ENCODE measurements at places on chromosomes 1 and 21.

DNA sequence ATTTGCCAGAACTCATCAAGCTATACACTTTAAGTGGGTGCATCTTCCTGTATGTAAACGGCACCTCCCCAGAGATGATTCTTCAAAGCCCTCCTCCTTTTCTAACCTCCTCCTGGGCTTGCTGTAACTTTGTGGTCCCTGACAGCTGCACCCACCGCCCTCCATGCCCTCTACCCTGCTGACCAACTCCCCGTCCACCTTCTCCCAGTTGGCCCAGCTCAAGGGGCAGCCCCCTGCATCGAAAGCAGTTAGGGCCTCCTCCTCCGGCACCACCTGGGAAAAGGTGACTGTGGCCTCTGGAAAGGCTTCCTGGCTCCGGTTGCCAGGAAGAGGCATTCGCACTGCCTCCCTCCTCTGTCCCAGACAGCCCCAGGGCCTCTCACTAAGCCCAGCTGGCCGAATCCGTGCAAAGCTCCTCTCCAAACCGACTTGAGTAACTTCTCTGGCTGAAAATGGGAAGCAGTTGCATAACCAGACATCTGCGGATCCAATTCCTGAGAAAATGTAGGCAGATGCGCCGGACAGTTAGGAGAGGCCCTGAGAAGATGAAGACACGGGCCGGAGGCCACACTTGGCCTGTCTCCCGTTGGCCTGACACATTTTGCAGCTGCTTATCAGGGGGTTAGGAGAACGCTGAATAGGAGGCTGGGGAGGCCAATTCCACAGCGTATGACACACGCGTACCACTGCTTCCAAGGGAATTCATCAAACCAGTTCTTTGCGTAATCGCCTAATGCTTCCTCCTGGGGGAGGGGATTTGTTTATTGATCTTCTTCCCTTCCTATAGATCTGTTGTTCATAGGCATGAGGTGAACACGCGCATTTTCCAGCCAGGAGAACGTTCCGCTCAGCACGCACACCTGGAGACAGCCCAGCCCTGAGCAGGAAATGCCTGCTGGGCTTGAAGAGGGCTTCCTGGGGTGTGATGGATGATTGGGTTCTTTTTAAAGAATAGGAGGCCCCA lies 48.7 kb upstream of the COL6A2 start:
- DNase-seq: no peak

DNA sequence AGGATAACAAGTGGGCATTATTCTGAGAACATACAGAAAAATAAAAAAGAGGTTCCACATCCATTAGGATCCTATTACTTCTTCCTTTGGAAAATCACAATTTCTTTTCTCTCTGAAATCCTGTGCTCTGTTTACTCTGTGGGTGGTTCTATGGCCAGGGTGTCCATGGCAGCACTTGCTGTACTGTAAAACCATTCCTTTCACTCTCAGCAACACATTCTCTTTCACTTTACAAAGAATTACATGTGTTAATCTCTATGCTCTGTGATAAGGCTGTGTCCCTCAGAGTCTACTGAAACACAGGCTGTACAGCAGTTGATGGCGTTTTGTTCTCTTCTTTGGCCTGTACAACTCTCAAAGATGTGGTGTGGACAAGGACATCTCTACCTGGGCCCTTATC lies 524.1 kb downstream of the PTBP2 start:
- DNase-seq: no peak

- no peak for DNase-seq
Observed at GRCh38 chr1:115832651-115833050, 8.3 kb downstream of the NHLH2 start.

GRCh38 chr1:101216623-101217022 lies 20.2 kb upstream of the S1PR1 start:
- DNase-seq: no peak

GRCh38 chr1:206503591-206504362 lies 3.6 kb upstream of the RASSF5 start:
- no peak for DNase-seq

GRCh38 chr1:47436304-47436978 lies 1.4 kb upstream of the FOXD2 start:
- DNase-seq: peak; percentile 66
